A549 treated with ZK216348 at 1 μM for 4 hours (cell line): ENCODE measurements at places on chromosomes 2 and 18. TPM values are rescaled to one million over a fixed set of nuclear protein-coding genes. Genes with fewer than 3 reads are reported as not detected.

DLGAP1 gene
- total RNA-seq = 0.05 to 0.12 TPM (median 0.10 TPM) in 3 of 5 replicates, not detected in the others

WNT10A gene
- 0.19 to 0.31 TPM in 2 of 5 replicates, not detected in the others for total RNA-seq

SP140 gene
- 0.22 to 0.39 TPM in 2 of 5 replicates, not detected in the others for total RNA-seq

GRB14 gene
- 4.6 to 7.4 TPM (median 5.2 TPM) in 5 replicates for total RNA-seq

ATOH8 gene
- total RNA-seq = 7.8 to 14.0 TPM (median 9.8 TPM) in 5 replicates

ADNP2 gene
- 9.8 to 12.3 TPM (median 11.4 TPM) in 5 replicates for total RNA-seq

PELI1 gene
- total RNA-seq = 1.2 to 1.5 TPM (median 1.3 TPM) in 5 replicates

TMEM178A gene
- 0.09 to 0.21 TPM in 2 of 5 replicates, not detected in the others for total RNA-seq

COLEC11 gene
- total RNA-seq = 0.39 to 1.4 TPM (median 0.47 TPM) in 5 replicates

SMAD4 gene
- total RNA-seq = 42.2 to 69.6 TPM (median 60.8 TPM) in 5 replicates

GKN1 gene
- 0.32 to 1.1 TPM (median 0.74 TPM) in 5 replicates for total RNA-seq

SLC1A4 gene
- 9.4 to 12.3 TPM (median 11.0 TPM) in 5 replicates for total RNA-seq

LYPD6 gene
- total RNA-seq = 0.06 to 0.19 TPM (median 0.11 TPM) in 4 of 5 replicates, not detected in the other

REEP1 gene
- total RNA-seq = 0.68 to 1.3 TPM (median 1.0 TPM) in 5 replicates

DOK6 gene
- not detected in 5 replicates for total RNA-seq

TMEM198 gene
- 0.71 to 1.6 TPM (median 1.2 TPM) in 5 replicates for total RNA-seq

ZNF396 gene
- total RNA-seq = 0.57 to 1.2 TPM (median 0.74 TPM) in 5 replicates

IL1F10 gene
- total RNA-seq = not detected in 5 replicates

IL36RN gene
- total RNA-seq = 0.06 to 0.13 TPM in 2 of 5 replicates, not detected in the others

AMER3 gene
- total RNA-seq = not detected in 5 replicates

GRP gene
- not detected in 5 replicates for total RNA-seq

GALR1 gene
- not detected in 5 replicates for total RNA-seq

CNDP1 gene
- not detected in 5 replicates for total RNA-seq

FIGLA gene
- total RNA-seq = not detected in 5 replicates

CROCC2 gene
- not detected in 5 replicates for total RNA-seq

ACVR1C gene
- total RNA-seq = 0.08 to 0.14 TPM in 2 of 5 replicates, not detected in the others

FOXI3 gene
- total RNA-seq = 0.08 TPM in 1 of 5 replicates, not detected in the others

ABCB11 gene
- total RNA-seq = 0.02 TPM in 1 of 5 replicates, not detected in the others

CACNB4 gene
- 0.06 to 0.16 TPM (median 0.07 TPM) in 3 of 5 replicates, not detected in the others for total RNA-seq

RBM45 gene
- total RNA-seq = 11.7 to 14.1 TPM (median 13.0 TPM) in 5 replicates

VAMP5 gene
- total RNA-seq = 0.31 TPM in 1 of 5 replicates, not detected in the others

CNTNAP5 gene
- not detected in 5 replicates for total RNA-seq

LCT gene
- total RNA-seq = 0.04 to 0.06 TPM in 2 of 5 replicates, not detected in the others

SEMA4F gene
- 7.2 to 13.3 TPM (median 10.9 TPM) in 5 replicates for total RNA-seq

COL6A3 gene
- 0.12 to 0.24 TPM (median 0.15 TPM) in 5 replicates for total RNA-seq

CNGA3 gene
- not detected in 5 replicates for total RNA-seq

LINC00305 gene
- total RNA-seq = not detected in 5 replicates

GPR45 gene
- total RNA-seq = not detected in 5 replicates

LRRC30 gene
- total RNA-seq = not detected in 5 replicates

GPR75 gene
- total RNA-seq = 1.5 to 2.3 TPM (median 1.9 TPM) in 5 replicates

SLC23A3 gene
- total RNA-seq = 0.28 to 0.80 TPM (median 0.46 TPM) in 5 replicates

DSEL gene
- 0.25 to 0.52 TPM (median 0.40 TPM) in 5 replicates for total RNA-seq

CELF4 gene
- not detected in 5 replicates for total RNA-seq

TRABD2A gene
- total RNA-seq = 7.9 to 12.9 TPM (median 12.4 TPM) in 5 replicates

KHK gene
- total RNA-seq = 7.5 to 10.4 TPM (median 9.1 TPM) in 5 replicates

KCNG2 gene
- total RNA-seq = not detected in 5 replicates

BMPR2 gene
- 10.2 to 16.8 TPM (median 14.3 TPM) in 5 replicates for total RNA-seq

SFT2D3 gene
- 3.8 to 6.9 TPM (median 6.0 TPM) in 5 replicates for total RNA-seq

ARHGAP28 gene
- total RNA-seq = 0.08 to 0.43 TPM (median 0.11 TPM) in 3 of 5 replicates, not detected in the others

SERPINB12 gene
- not detected in 5 replicates for total RNA-seq

SERPINB5 gene
- 0.06 to 0.11 TPM in 2 of 5 replicates, not detected in the others for total RNA-seq

ADD2 gene
- total RNA-seq = 21.3 to 31.7 TPM (median 25.0 TPM) in 5 replicates

THSD7B gene
- total RNA-seq = not detected in 5 replicates

PTH2R gene
- total RNA-seq = not detected in 5 replicates
